ENCODE measurements at places on chromosomes 4 and X.

DNA sequence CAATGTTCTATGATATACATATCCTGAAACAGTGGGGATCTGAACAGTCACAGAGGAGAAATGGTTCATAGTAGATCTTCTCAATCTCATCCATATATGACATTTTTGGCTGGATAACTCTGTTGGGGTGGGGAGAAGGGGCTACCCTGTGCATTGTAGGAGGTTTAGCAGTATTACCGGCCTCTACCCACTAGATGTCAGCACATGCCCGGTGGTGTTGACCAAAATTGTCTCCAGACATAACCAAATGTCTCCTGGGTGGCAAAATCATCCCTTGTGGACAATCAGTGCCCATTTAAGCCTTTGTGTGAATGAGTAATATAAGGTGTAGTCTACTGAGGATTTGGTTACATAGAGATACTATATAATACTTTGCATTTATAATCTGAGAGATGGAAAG is 89.9 kb downstream of the PLS3 start:
- no peak for DNase-seq

DNA sequence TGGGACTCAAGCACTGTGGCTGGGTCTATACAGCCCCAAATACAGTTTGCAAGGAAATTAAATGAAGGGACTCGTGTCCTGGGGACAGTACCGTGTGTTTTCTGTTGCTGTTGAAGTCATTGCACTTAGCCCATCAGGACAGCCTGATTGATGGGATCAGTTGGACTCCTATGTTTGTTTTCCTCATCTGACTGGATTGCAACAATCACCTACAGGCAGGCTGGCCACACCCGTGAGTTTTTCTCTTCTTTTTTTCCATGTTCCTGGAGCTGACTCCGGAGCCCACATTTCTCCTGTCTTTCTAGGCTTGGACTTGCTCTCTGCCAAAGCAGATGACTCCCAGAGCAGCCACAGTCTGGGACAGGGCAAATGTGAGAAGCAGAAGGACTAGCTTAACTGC is 38.1 kb downstream of the RTL9 start:
- no peak for DNase-seq

- no peak for DNase-seq
These were observed at the start of gene APELA for GRCh38 chr4:164876700-164877324. APELA (plus strand) TSS chr4:164877178; CDS start chr4:164877332, 154 bp downstream.

- DNase-seq: no peak
These were observed at the start of gene SLITRK2 for GRCh38 chrX:145817331-145818185. SLITRK2 (plus strand) TSS chrX:145817829; CDS start chrX:145822426, 4,597 bp downstream.

GRCh38 chr4:107279733-107280132 is 243.6 kb upstream of the DKK2 start:
- DNase-seq: no peak

- DNase-seq: no peak
These were observed 30.0 kb upstream of the APELA start for GRCh38 chr4:164847016-164847415.

DNA sequence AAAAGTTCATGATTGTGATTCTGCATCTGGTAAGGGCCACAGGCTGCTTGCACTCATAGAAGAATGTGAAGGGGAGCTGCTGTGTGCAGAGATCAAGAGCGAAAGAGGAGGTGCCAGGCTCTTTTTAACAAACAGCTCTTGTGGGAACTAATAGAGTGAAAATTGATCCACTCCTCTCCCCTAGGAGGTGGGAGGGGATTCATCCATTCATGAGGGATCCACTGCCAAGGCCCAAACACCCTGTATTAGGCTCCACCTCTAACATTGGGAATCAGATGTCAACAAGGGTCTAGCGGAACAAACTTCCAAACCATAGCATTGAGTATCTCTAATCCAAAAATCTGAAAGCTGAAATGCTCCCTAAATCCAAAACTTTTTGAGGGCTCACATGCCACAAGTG is 16.4 kb upstream of the PPID start:
- no peak for DNase-seq

GRCh38 chr4:94649381-94650133 is 108.2 kb upstream of the BMPR1B start:
- no peak for DNase-seq

- DNase-seq: no peak
These were observed 252.7 kb downstream of the OPHN1 start for GRCh38 chrX:68180579-68180978.

GRCh38 chr4:72970756-72971155 is 98.8 kb downstream of the COX18 start:
- no peak for DNase-seq

DNA sequence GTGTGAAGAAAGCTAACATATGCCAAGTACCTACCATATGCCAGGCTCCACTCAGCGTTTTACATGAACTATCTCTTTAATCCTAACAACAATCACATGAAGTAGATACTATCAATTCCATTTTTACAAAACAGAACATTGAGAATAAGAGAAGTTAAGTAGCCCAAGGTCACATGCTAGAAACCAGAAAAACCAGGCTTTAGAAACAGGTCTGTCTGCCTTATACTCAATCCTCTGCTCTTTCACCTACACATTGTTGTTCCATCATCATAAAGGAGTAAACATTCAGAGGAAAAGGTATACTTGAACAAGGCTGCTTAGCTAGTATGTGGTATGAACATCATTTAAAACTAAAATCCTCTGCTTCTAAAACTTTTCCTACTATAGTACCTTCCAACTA is 42.1 kb downstream of the WDFY3 start:
- DNase-seq: no peak

DNA sequence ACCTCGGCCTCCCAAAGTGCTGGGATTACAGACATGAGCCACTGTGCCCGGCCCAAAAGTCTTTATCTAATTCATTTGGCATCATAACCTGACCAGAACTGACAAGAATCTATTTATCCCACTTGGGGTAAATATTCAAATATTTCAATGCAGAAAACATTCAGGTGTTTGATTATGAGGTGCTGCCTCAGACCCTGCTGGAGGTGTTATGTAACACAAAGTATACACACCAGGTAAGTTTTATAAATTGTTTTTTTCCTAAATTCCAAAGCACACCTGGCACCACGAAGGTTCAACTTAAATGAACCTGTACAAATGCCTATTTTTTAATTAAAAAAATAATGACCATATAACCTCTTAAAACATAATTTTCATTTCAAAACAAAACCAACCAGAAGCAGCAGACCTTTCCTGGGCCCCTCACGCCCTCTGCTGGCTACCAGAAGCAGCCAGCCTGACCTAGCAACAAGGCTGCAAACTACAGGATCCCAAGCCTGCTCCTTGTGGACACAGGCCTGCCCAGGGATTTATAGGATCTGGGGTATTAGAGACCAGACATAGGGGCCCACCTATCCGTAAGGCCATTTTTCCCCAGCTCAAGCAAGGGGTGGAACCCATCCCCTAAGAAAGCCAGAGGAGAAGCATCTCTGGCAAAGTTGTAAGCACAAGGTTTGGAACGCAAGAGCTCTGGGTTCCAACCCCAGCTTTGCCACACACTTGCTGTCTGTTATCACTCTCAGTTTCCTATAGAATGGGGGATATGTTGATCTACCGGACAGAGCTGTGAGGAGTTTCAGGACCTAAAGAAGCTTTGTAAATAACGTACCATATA is 11.7 kb downstream of the OTUD5 start:
- no peak for DNase-seq

DNA sequence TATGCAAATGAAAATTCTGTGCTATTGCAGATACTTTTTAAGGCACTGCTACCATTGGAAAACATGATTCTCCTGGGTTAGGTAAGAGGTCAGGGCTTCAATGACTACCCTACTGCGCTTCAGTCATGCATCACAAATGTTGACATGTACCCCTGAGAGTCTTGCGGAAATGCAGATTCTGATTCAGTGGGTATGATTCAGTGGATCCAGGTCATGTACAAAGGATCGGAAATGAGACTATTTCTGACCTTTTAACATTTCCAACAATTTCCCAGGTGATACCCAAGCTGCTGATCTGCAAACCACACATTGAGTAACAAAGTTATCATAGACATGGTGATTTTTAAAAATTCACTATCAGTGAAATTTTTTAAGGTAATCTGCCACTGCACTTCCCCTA is 62.6 kb downstream of the DDX53 start:
- DNase-seq: no peak

GRCh38 chr4:75698162-75698962 is 25.2 kb upstream of the G3BP2 start:
- no peak for DNase-seq

- DNase-seq: no peak
These were observed 300.9 kb downstream of the BCOR start for GRCh38 chrX:39796856-39797255.

DNA sequence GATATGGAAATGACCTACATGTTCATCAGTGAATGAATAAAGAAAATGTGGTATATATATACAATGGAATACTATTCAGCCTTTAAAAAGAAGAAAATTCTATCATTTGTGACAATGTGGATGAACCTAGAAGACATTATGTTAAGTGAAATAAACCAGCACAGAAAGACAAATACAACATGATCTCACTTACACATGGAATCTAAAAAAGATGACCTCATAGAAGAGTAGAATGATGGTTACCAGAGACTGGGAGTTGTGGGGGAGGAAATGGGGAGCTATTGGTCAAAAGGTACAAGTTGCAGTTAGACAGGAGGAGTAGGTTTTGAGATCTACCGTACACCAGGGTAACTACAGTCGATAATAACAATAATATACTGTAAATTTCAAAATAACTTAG is 51.5 kb downstream of the WNK3 start:
- no peak for DNase-seq

DNA sequence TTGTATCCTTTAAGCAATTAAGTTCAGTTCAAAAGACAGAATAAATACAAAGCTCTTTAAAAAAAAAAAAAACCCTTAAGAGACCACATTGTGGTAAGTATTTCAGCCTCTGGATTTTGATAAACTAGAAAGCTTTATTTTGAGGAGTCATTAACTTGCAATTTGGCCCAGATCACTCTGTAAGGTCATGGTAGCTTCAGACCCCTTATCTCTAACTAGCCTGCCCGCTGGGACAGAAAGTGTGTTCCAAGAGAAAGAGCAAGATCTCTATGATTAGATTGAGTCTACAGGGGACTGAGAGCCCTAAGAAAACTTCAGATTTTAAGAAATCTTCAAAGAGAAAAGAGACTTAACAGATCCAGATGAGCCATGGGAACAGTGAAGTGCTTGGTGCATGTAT is 45.6 kb downstream of the GALNT7 start:
- no peak for DNase-seq

GRCh38 chr4:124483048-124483906 is 229.3 kb downstream of the ANKRD50 start:
- no peak for DNase-seq

- DNase-seq: no peak
These were observed 552.7 kb downstream of the ZNF674 start for GRCh38 chrX:45992402-45993123.

DNA sequence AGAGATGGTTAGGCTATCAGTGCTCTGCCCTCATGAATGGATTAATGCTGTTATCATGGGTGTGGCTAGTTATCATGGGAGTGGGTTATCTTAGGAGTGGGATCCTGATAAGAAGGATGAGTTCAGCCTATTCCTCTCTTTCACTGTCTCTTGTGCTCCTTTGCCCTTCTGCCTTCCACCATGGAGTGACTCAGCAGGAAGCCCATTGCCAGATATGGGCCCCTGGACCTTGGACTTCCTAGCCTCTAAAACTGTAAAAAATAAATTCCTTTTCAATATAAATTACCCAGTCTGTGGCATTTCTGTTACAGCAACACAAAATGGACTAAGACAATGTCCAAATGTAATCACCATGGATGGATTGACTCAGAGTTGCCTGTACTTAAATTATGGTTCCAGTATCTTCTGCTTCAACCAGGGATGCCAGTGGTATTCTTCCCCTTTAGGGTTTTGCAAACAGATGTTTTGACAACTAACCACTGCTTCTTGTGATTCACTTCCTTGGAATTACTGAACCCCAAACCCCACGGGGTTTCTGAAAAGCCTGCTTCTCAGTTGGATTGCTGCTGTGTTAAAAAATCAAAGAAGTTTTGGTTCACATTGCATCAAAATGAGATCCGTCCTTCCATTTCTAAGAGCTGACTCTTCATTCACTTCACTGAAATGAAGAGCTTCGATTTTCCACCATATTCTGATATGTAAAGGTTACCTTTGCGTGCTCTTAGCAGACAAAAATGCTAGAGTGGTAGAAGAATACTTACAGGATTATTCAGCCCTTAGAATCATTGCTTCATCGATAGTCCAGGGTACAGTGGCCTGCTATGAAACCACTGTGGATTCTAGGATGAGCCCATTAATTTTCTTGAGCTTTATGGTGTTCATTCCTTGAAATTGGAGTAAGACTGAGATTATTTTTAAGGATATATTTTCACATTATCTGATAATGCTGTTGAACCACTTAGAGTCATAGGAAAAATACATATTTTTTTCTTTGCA is 107.7 kb downstream of the FRMPD4 start:
- DNase-seq: no peak

DNA sequence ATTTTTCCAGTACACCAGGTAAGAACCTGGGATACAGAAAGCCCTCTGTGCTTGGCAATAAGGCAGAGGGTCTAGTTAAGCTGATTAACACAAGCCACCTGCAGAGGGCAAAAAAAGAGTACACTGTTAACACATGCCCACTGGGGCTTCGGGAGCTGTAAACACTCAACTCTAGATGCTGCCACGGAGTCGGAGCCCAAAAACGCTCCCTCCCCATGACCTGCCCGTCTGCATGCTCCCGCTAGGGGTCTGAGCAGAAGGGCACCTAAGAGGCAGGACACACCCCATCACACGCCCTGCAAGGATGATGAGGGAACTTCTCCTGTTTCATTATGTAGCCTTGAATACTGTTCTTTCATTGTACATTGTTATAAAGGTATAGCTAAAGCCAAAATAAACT is 715.6 kb upstream of the AADAT start:
- DNase-seq: no peak

DNA sequence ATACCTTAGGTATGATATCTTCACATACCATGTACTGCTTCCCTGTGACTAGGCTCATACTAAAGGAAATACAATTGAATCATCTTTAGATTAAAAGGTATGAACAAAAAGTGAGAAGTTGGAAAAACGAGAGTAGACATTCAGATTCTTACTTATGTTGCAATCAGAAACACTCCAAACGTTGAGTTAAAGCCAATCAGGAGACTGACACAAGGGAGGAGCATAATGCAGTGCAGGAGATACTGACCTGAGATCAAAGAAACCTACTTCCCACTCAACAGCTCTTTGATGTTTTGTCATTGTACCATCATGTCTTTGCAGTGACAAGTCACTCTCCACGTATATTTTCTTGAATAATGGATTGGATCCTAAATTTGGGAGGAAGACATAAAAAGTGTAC is 8.9 kb upstream of the PCDH18 start:
- no peak for DNase-seq

Measured in GM12891 (cell line).